ENCODE measurements at places on chromosomes 1 and 21. TPM values are rescaled to one million over a fixed set of nuclear protein-coding genes. Genes with fewer than 3 reads are reported as not detected.

GRCh38 chr1:91278754-91279153 is 125.9 kb downstream of the HFM1 start:
- DNase-seq: no peak

GRCh38 chr1:7526196-7526866 is 244.8 kb upstream of the VAMP3 start:
- DNase-seq: no peak

DNA sequence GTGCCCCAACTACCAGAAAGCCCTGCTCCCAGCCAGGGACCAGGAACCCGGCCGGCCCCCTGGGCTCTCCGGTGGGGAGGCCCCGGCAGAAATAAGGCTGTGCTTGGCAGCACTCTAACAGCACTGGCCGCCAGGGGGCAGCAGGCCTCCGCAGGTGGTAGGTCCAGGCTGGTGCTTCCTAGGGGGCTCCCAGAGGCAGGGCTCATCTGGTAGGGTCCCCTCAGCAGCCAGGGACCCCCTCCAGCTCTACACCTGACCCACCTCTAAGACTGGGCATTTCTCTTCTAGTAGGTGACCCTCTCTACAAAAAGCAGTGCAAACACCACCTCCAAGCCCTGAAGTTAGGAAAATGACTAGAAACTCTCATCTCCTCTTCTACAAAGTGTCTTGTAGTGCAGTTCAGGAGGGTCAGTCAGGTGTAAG is 85.6 kb downstream of the STUM start:
- peak; percentile 86 for DNase-seq

GRCh38 chr1:65420590-65421350 is at the start of the genes LEPR and LEPROT:
LEPR (plus strand) TSS chr1:65420668; CDS start chr1:65565566, 144,898 bp downstream.
LEPROT (plus strand) TSS chr1:65420668; CDS start chr1:65420725, 57 bp downstream.
- no peak for DNase-seq

DNA sequence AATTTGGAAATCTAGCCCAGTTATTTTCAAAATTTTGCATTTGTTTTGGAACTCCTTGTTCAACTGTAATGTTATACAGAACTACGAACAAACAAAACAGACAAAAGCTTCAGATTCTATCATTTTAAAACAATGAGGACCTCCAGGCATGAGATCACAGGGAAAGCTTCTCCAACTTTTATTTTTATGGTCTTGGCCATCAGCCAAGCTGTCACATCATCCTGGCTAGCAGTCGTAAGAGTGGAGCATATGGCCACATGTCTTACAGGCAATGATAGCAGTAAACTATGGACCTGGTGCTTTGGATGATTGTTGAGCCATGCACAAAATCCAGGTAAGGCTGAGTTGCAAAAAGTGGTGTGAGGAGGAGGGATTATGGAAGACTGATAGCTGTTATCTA is 299.6 kb downstream of the LMX1A start:
- DNase-seq: no peak

DNA sequence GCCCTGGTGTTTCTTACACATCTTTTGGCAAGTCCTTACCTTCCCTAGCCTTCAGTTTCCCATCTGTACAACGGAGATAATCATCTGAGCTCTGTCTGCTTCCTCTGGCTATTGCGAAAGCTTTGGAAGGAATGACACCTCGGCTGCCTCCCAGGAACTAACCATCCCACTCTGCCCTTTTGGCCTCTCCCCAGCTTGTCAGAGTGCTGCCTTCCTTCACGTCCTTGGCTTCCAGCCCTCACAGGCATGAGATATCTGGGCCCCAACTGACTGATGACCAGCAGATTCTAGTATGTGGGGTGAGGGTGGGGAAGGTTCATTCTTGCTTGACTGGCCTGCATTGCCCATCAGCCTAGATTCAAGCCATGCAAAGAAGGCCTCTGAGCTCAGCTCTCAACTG is 253.1 kb upstream of the FGGY start:
- DNase-seq: peak; percentile 76

DNA sequence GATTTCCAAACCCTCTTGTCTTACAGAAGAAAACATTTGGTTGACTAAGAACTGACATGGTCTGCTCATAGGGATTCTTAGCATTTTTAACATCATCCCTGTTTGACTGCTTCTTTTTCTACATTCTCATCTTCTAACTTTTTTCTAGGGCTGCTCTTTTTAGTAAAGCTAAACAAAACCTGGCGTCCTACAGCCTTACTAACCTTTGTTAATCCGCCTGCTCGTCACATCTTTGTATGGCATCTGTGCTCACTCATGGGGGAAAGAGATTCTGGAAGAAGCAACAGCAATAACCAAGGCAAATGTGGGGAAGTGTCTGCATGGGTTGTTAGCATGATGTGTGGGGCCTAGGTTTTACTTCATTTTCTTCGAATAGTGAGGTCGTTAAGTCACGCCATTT is 92.0 kb downstream of the KIF1B start:
- no peak for DNase-seq

DNA sequence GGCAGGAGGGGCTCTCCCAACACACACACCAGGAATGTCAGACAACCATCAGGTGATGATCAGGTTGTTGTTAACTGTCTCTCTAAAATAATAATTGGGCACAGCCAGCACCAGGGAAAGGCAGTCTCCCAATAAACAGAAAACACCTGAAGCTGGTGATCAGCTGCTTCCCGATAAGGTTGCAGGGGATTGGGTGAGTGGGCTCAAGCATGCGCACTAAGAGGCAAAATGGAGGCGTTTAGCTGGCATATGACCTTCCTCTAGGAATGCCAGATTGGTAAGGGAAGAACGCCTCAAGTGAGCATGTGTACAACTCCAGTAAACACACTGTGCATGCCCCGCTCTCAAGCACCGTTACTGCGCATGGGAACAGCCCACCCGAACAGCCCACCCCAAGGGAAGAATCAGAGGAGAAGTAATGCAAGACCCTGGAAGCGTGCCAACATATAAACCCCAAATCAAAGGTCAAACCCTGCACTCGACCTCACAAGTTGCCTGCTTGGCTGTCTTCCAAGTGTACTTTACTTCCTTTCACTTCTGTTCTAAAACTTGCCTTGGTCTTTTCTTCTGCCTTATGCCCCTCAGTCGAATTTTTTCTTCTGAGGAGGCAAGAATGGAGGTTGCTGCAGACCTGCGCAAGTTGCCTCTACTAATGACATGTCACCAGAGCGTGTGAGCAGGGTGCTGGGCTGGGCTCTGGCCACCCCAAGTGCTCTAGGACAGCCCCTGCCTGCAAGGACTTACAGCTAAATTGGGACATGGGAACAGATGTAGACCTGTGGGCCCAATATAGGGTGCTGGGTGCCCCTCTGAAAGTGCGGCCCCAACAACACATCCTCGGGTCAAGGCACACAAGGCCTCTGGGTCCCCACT is 200.8 kb downstream of the RHOU start:
- no peak for DNase-seq

- no peak for DNase-seq
These were observed 24.9 kb upstream of the FMO2 start for GRCh38 chr1:171160211-171160610.

DNA sequence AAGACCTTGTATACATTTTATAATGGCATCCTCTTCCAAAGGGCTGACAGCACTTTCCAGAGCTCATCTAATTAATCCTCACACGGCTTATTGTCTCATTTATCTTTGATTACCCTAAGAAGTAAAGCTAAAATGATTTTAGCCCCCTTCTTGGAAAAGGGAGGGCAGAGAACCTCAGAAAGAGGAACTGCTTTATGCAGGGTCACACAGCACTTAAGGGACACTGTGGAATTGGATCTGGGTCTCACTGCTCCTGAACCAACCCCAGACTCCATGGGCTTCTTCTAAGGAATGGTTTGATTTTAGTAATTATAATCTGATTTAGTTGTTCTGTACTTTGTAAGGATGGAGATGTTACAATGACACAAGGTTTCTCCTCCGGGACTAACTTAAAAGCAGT is 3.2 kb downstream of the BRINP2 start:
- DNase-seq: no peak

DNA sequence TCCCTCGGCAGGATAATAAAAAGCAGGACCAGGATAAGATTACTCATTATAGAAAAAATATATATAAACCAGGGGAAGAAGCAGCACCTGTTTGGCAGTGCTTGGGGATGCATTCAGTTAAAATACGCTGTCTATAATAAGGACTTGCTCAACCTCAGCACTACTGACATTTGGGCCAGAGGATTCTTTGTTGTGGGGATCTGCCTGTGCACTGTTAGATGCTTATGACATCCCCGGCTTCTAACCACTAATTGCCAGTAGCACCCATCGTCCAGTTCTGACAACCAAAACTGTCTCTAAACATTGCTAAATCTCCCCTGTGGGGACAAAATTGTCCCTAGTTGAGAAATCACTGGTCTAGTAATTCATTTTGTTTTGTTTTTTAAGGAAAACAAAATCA is 242.1 kb downstream of the SLC45A1 start:
- DNase-seq: no peak

- no peak for DNase-seq
These were observed 23.4 kb downstream of the SLC19A2 start for GRCh38 chr1:169462385-169462784.

GRCh38 chr1:151914076-151914475 is 4.8 kb upstream of the THEM4 start:
- DNase-seq: no peak

DNA sequence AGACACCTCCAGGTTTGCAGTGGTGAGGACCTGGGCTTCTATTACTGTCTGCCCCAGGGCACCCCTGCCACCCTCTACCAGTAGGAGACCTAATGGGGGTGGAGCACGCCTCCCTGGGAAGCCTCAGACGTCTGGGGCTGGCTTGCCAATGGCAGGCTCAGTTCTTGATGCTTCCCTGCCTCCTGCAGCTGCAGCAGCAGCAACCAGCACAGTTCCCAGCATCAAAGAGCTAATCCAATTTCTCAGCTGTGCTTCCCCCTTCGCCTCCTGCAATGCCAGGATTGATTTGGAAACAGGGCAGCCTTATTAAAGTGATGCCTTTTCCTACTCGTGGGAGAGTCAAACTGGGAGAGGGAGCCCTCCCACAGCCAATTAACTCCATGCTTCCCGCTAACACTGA is 8.2 kb downstream of the SYT2 start:
- DNase-seq: no peak

DNA sequence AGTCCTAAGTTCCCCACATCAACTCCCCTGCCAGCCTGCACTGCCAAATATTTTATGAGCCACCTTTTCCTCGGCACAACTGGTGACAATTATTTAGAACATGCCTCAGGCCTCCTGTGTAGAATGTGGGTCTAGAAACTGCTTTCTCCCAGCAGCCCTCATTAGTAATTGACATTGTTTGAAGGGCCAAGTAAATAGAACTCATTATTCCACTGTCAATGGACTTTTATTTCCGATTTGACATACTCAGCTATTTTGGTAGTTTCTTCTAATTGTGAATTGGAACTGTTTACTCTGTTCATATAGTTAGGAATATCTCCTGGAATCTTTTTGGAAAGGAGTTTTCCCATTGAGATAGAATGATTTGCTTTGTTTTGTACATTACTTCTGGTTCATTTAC is 168.8 kb upstream of the L1TD1 start:
- DNase-seq: no peak

DNA sequence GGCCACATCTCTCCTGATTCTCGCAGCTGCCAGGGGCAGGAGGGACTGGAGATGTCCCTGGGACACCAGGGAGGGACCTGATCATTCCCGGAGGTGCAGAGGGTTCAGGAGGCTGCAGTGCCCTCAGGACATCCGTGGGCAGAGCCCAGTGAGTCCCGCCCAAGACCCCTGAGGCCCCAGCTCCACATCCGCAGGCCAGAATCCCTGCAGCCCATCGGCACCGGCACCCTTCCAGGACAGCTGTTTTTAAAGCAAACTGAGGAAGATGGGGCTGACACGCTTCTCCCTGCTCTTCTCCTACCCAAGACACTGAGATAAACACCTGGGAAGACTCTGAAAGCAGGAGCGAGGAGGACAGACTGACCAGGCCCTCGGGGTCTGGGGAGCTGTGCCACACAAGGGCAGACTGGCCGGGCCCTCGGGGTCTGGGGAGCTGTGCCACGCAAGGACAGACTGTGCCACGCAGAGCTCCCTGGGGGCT is 25.5 kb downstream of the SLC19A1 start:
- DNase-seq: peak; percentile 6

DNA sequence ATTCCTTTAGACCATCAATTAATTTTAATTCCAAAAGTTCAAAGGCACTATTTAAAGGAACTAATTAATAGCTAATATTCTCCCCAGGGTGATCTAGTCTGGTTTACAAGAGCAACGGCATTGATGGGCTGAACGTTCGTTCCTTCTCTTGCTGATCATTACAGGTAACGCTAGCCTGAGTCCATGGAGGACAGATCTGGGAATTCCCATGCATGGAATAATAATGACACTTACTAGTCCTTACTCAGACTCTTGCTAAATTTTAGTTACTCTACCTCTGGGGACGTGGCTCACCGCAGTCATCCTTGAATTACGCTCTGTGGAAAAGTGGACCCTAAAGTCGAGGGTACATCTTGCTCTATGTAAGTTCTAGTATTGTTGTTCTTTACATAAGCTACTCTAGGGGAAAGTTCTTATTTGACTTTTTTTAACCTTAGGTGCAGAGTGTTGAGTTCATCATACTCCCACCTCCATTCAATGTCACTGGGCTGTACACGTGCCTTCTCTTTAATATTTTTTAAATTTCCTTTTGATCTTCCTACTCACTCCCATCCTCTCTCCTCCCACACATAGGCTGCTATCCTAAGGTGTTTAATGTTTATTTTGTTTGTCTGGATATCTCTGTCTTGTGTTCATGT is 133.9 kb downstream of the ZNF281 start:
- DNase-seq: no peak

- DNase-seq: no peak
These were observed 1.2 kb downstream of the EPHB2 start for GRCh38 chr1:22711591-22712501.

- peak; percentile 32 for DNase-seq
These were observed 96.0 kb upstream of the BMP8A start for GRCh38 chr1:39395357-39395831.

ARTN gene
- 1.5 TPM for total RNA-seq

TEKT2 gene
- not detected for total RNA-seq

EDN2 gene
- total RNA-seq: not detected

ST3GAL3 gene
- total RNA-seq: 39.3 TPM

RGS8 gene
- 0.38 TPM for total RNA-seq

TNNT2 gene
- total RNA-seq: 7,225 TPM

CHIA gene
- not detected for total RNA-seq

OR6K3 gene
- total RNA-seq: not detected

SYNC gene
- total RNA-seq: 23.2 TPM

LCE2A gene
- not detected for total RNA-seq

Measured in heart right ventricle (tissue), 16 donors.